Central memory CD8-positive, alpha-beta T cell (primary cell): ENCODE measurements at places on chromosomes 13 and 19.

DNA sequence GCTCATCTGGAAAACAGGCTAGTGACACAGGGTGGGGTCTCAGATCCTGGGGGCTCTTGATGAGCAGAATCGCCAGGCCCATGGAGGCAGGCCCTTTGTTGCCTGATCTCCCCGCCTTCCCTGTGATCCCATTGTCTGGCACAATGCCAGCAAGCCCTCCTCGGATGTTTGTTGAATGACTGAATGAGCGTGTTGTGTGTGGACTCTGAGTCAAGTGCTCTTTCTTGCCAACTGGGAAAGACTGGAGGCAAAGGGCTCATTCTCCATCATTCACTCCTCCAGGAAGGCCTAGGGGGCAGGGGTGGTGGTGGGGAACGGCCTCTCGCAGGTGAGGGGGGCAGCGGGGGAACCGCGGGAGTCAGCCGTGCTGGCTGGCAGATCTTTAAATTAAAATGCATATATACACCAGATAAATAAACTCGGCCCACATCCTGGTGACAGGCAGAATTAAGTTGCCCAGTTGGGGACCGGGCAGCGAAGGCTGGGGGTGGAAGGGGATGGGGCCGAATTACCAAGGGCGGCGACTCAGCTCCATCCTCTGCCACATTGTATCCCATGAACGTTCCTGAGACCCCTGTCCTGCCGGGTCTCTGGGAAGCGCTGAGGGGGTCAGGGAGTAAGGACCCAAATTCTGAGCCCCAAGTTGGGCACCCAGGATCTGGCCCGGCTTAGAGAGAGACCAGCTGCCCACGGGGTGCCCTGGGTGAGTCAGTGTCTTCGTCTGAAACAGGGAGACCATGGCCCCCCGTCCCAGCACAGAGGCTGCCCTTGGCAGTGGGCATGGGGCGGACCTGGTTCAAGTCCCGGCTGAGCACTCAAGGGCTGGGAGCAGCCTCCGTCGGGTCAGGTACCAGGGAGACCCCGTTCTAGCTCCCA lies 24.5 kb downstream of the EFNA2 start:
- DNase-seq, result no peak

- DNase-seq, result no peak
Measured at GRCh38 chr13:33263976-33264619, 21.5 kb downstream of the STARD13 start.

DNA sequence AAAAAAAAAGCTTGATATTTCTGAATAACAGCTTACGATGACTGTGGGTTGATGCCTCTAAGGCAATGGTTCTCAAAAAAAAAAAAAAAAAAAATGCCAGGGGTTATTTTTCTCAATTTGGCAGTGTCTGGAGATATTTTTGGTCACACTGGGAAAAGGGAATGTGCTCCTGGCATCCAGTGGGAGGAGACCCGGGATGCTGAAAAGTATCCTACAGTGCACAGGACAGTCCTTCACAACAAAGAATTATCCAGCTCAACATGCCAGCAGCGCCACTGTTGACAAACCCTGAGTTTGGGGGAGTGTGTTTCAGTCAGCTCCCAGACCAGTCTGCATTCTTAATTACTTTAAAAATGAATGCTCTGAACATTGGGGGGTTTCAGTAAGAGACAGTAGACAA lies 54.5 kb downstream of the FLT3 start:
- no peak for DNase-seq

GRCh38 chr19:5205381-5205780 lies 135.2 kb downstream of the PTPRS start:
- DNase-seq, result no peak

DNA sequence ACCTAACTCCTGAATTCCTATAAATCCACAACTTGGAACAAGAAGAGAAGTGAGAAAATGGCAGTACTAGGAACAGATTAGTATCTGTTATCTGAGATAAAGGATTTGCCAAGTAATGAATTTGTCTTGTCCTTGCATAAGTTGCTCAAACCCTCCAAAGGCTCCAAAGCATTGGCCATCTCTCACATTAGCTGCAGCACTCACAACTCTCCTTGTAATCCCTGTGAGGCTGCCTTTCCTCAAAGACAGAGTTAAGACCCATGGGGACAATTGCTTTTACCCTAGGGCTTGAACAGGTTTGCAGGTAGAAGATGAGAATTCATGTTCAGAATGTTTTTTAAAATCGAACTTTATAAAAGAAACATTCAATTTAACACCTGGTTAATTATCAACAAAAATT lies 1702.2 kb downstream of the EFNB2 start:
- no peak for DNase-seq

GRCh38 chr19:46878613-46879375 lies 18.0 kb downstream of the ARHGAP35 start:
- no peak for DNase-seq

DNA sequence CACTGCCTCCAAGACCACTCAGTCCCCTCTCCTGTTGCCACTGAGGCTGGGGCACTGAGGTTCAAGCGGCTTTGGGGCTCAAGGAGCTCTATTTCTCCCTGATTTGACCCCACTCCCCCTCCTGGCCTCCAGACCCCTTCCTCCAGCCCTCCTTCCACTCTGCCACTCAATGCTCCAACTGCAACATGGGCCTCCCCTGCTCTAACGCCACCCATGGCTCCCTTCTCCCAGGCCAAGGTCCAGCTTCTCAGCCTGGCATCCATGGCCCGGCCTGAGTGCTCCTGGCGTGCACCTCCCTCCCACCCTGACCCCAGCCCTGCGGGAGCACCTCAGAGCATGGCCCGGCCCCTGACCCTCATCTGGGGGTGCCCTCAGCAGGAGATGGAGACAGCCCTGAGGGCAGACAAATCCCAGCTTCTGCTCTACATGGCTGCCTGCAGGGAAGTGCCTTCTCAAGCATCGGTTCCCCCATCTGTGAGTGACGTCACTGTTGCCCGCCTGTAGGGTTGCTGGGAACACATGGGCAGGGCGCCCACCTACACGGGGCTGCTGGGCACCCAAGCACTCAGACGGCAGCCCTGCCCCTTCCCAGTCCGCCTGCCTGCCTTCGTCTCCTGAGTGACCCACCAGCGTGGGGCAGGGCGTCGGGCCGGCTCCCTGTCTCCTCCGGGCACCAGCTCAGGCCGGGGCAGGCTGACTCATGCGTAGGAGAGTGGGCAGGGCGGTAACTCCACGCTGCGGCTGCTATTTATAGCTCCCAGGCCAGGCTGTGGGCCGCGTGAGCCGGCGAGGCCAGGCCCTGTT lies 1.6 kb upstream of the DIRAS1 start:
- no peak for DNase-seq

- DNase-seq, result no peak
Measured at GRCh38 chr13:27481766-27482165, 31.4 kb upstream of the MTIF3 start.

DNA sequence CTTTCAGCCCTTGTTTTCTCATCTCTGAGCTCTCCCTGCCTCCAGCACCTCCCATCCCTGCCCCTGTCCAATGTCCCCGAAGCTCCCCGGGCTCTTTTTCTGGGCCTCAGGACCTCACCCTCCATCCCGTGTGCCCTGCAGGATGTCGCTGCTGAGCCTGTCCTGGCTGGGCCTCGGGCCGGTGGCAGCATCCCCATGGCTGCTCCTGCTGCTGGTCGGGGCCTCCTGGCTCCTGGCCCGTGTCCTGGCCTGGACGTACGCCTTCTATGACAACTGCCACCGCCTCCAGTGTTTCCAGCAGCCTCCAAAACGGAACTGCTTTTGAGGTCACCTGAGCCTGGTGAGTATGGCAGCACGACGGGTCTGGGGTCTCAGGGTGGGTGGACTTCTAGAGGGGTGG lies 51.1 kb upstream of the CYP4F8 start:
- DNase-seq, result no peak

GRCh38 chr13:45258334-45258675 lies 57.5 kb upstream of the KCTD4 start:
- DNase-seq, result no peak

- no peak for DNase-seq
Measured at GRCh38 chr19:33461256-33462111, 60.1 kb downstream of the PEPD start.

- DNase-seq, result no peak
Measured at GRCh38 chr13:66795636-66796035, 434.5 kb downstream of the PCDH9 start.

GRCh38 chr13:89165685-89166084 lies 1494.5 kb downstream of the SLITRK5 start:
- DNase-seq, result no peak
